Jurkat, Clone E6-1 (cell line): ENCODE measurements at places on chromosomes 1 and 21.

- DNase-seq: no peak
These were observed 5.8 kb downstream of the CDC42BPA start for GRCh38 chr1:227312361-227313025.

DNA sequence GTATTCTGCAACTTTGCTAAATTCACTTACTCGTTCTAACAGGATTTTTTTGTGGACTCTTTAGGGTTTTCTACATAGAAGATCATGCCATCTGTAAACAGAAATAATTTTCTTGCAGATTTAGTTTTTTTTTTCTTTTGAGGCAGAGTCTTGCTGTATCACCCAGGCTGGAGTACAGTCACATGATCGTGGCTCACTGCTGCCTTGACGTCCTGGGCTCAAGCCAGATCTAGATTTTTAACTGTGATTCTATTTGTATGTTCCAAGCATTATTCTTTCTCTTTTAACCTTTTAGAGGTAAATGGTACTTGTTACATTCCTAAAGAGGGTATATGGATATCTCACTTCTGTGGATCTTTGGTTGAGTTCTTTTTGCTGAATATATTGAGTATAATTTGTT lies 18.6 kb downstream of the FABP3 start:
- no peak for DNase-seq

GRCh38 chr1:107309962-107310361 lies 169.1 kb downstream of the NTNG1 start:
- no peak for DNase-seq

- DNase-seq: no peak
These were observed 16.1 kb upstream of the LYST start for GRCh38 chr1:235882816-235883215.

DNA sequence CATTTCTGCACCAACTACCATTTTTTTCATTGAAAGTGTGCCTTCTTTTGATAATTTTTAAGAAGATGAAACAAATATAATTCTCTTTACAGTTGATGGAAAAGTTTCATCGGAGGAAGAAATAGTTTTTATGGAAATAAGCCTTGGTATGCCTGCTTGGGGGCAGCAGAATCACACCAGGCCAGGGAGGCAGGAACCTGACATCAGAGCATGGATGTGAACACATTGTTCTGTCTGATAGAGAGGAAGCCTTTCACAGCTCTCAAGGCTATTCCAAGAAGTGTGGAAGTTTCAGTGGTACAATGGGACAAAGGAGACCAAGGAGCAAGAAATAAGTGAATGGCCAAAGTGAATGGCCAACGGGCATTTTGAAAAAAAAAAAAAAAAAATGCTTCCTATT lies 162.2 kb upstream of the KCNK2 start:
- no peak for DNase-seq

DNA sequence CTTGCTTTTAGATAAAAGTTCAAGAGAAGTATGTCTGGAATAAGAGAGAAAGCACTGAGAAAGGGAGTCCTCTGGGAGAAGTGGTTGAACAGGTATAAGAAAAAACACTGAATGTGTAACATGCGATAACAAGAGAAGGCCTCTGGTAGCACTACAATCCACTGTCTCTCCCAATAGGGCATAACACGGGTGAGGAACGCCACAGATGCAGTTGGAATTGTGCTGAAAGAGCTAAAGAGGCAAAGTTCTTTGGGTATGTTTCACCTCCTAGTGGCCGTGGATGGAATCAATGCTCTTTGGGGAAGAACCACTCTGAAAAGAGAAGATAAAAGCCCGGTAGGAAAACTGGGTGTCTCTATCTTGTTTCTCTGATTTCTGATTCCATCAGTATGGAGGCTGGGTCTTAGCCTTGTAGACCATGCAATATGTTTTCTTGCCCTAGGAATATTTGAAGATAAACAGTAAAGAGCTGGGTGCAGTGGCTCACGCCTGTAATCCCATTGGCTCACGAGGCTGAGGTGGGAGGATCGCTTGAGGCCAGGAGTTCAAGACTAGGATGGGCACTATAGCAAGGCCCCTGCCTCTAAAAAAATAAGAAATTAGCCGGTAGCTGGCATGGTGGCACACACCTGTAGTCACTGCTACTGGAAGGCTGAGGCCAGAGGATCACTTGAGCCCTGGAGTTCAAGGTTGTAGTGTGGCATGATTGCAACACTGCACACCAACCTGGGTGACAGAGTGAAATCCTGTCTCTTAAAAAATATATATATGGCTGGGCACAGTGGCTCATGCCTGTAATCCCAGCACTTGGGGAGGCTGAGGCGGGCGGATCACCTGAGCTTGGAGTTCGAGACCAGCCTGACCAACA lies 40.4 kb downstream of the DAP3 start:
- peak; percentile 25 for DNase-seq

GRCh38 chr1:178536329-178536728 lies 23.4 kb downstream of the TEX35 start:
- DNase-seq: no peak
